ENCODE measurements at places on chromosomes 12 and 14. TPM values are rescaled to one million over a fixed set of nuclear protein-coding genes. Genes with fewer than 3 reads are reported as not detected.

GRCh38 chr14:94946244-94946643, 176.3 kb upstream of the GSC start:
- H3K27ac ChIP-seq = no peak overlapping the region
- no peak for DNase-seq
- no peak overlapping the region for H3K4me3 ChIP-seq
- no peaks in the 10 kb centered on the region for H3K36me3 ChIP-seq

DNA sequence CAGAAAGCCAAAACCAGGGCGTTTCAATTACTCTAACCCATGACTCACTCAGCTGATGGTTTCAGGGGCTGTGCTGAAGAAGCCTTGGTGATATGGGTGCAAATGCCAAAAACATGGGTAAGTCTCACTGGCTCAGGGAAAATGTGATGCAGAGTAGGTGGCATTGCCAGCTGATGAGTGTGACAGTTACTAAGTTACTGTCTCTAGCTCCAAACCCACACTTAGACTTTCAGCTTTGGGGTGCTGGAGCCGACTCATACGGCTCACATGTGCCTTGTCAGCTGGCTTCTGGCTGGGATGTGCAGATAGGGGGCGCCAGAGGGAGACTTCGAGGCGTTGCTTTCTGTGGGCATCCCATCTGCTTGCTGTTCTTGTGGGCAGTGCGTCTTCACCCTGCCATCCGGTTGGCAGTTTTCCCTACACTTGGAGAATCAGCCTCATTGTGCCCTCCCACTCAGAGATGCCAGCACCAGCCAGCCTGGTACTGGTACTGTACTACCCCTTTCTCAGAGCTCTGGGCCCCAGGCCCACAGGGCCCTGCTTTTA, 11.1 kb upstream of the KRT7 start:
- no peaks in the 10 kb centered on the region for H3K36me3 ChIP-seq
- H3K4me3 ChIP-seq = no peak overlapping the region
- H3K27me3 ChIP-seq = peaks cover 18% of the 10 kb centered on the region
- H3K27ac ChIP-seq = no peak overlapping the region

DNA sequence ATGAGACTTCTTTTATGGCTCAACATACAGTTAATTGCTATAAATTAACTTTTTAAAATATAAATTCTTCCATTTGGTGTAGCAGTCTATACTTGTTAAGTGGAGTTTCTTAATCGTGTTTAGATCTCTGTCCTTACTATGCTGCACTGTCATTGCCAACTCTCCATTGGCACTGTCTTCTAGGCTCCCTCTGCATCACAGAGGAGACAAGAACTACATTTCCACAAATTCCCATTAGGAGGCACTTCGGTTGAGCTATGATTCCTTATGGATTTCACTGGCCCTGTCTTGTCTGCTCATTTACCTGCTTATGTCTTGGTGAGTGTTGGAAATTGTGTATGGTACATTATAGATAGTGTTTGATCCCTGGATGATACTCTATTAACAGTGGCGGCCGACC, 630.9 kb upstream of the ATXN7L3B start:
- H3K4me1 ChIP-seq = no peaks in the 10 kb centered on the region
- H3K36me3 ChIP-seq = no peaks in the 10 kb centered on the region
- no peak overlapping the region for H3K27ac ChIP-seq
- no peaks in the 10 kb centered on the region for H3K27me3 ChIP-seq
- no peak for DNase-seq

DNA sequence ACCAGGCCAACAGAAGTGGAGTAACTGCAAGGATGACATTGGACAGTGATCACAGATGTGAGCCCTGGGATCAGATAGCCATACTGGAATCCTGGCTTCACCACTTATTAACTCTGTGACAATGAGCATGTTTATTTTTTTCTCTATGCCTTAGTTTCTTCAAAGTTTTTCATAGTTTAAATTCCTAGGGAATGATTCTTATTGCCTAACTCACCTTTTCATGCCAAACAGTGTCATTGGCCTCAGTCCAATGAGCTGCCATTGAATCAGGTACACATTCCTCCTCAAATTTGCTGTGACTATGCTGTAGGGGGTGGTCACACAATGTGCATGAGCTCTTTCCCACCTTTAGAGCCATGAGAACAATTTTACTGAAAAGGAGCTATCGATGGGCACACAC, 342.3 kb downstream of the SYT1 start:
- no peaks in the 10 kb centered on the region for H3K4me1 ChIP-seq
- no peaks in the 10 kb centered on the region for H3K36me3 ChIP-seq
- no peak overlapping the region for H3K27ac ChIP-seq
- H3K4me3 ChIP-seq = no peak overlapping the region

DNA sequence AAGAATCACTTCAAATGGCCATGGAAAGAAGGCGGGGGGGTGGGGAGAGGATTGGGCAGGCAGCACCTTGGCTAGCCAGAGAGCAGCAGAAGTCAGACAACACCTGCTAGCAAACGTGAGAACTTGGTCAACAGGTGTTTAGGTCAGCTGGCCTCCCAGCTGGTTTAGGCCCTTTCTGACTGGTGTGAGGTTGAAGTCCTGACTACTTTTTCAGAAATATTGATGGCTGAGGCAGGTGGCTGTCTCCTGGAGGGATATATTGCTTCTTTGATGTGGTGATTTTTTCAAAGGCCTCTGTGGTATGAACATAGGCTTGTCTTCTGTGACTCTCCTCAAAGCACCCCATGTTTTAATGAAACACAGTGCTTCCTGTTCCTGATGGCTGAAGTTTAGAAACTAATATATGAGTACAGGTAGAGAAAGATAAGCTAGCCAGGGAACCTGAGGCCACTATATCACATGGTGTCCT, 238.2 kb upstream of the SSTR1 start:
- peaks cover under 1% of the 10 kb centered on the region for H3K36me3 ChIP-seq
- H3K4me3 ChIP-seq = no peak overlapping the region
- H3K4me1 ChIP-seq = peaks cover 27% of the 10 kb centered on the region

GRCh38 chr14:77065851-77066577, 32.0 kb upstream of the CIPC start:
- no peaks in the 10 kb centered on the region for H3K27me3 ChIP-seq
- no peak for DNase-seq
- H3K4me3 ChIP-seq = no peak overlapping the region
- H3K4me1 ChIP-seq = peaks cover 7% of the 10 kb centered on the region
- H3K36me3 ChIP-seq = no peaks in the 10 kb centered on the region

- no peaks in the 10 kb centered on the region for H3K36me3 ChIP-seq
- peaks cover 2% of the 10 kb centered on the region for H3K4me1 ChIP-seq
- peaks cover 21% of the 10 kb centered on the region for H3K27me3 ChIP-seq
- no peak overlapping the region for H3K27ac ChIP-seq
Measured at GRCh38 chr12:12020762-12021161, 50.0 kb upstream of the BCL2L14 start.

DNA sequence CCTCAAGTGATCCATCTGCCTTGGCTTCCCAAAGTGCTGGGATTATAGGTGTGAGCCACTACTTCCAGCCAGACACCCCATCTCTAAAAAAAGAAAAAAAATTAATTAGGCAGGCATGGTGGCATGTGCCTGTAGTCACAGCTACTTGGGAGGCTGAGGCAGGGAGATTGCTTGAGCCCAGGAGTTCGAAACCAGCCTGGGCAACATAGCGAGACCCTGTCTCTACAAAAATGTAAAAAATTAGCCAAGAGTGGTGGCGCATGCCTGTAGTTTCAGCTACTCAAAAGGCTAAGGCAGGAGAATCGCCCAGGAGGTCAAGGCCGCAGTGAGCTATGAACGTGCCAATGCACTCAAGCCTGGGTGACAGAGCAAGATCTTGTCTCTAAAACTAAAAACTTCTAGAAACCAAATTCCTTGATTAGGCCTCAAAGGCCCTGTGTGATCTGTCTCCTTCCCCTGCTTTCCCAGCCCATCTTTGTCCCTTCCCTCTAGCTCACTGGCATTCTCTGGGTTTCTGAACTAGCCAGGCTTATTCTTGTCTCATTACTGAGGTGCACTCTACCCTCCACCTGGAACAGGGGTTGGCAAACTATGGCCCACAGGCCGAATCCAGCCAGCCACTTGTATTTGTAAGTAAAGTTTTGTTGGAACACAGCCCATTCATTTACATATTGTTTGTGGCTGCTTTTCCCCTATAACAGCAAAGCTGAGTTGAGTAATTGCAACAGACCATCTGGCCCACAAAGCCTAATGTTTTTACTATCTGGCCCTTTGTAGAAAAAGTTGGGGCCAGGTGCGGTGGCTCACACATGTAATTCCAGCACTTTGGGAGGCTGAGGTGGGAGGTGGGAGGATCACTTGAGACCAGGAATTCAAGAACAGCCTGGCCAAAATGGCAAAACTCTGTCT, 17.2 kb upstream of the TPCN1 start:
- H3K4me3 ChIP-seq = no peak overlapping the region
- H3K27ac ChIP-seq = no peak overlapping the region
- no peaks in the 10 kb centered on the region for H3K27me3 ChIP-seq
- no peak for DNase-seq
- H3K4me1 ChIP-seq = peaks cover 2% of the 10 kb centered on the region
- peaks cover 11% of the 10 kb centered on the region for H3K36me3 ChIP-seq

DNA sequence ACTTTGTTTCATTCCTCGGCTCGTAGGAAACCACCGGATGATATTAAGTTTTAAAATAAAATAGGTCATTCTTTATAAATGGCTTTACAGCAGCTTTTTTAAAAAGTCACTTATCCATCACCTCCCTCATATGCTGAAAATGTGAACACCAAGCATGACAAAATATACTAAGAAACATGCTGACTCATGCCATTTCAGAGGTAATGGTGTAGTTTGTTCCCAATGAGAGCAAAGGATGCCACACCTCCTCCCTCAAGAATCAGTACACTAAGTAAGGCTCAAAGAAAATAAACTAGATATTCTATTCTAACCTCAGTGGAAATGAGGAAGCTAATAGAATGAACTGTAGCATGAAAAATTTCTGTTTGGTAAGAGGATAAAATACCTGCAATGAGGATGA, 5.5 kb upstream of the DIO2 start:
- H3K36me3 ChIP-seq = no peaks in the 10 kb centered on the region
- H3K4me3 ChIP-seq = no peak overlapping the region
- H3K27me3 ChIP-seq = peaks cover 7% of the 10 kb centered on the region
- no peak for DNase-seq
- no peak overlapping the region for H3K27ac ChIP-seq

DNA sequence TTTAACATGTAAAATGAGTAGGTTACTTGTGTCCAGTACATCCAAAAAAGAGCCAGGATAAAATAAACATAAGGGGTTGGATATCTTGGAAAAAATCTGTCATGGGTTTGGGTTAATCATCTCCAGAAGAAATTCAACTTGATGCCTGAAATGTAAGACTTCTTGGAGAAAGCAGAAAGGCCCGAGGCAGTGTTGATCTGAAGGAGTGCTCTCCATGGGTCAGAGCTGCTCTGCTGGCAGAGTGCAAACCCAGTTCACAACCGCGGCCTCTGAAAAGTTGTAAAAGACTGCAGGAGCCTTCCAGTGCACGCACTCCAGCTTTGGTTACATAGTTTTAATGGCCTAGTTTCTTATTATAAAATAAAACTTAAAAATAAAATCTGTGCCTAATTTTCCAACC, 97.3 kb upstream of the ALX1 start:
- H3K27ac ChIP-seq = no peak overlapping the region
- no peaks in the 10 kb centered on the region for H3K27me3 ChIP-seq
- H3K4me1 ChIP-seq = no peaks in the 10 kb centered on the region

GRCh38 chr12:46453428-46453827, 80.9 kb upstream of the SLC38A2 start:
- H3K4me3 ChIP-seq = no peak overlapping the region
- no peaks in the 10 kb centered on the region for H3K27me3 ChIP-seq
- H3K4me1 ChIP-seq = peaks cover 23% of the 10 kb centered on the region
- no peaks in the 10 kb centered on the region for H3K36me3 ChIP-seq
- no peak for DNase-seq

SERPINA3 gene
- 8.0 TPM for total RNA-seq
